SK-N-MC (cell line): ENCODE measurements at places on chromosomes 12 and 14.

DNA sequence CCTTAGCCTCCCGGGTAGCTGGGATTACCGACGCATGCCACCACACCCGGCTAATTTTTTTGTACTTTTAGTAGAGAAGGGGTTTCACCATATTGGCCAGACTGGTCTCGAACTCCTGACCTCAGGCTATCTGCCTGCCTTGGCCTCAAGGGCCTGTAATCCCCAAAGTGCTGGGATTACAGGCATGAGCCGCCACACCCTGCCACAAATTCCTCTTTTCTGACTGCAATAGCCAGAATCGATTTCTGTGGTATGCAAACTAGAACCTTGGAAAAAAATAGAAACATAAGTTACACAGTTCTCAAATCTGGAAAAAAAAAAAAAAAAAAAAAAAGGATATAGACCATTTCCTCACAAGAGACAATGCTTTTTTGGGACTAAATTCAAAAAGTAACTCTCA, 184.6 kb upstream of the EGLN3 start:
- no peak for DNase-seq

DNA sequence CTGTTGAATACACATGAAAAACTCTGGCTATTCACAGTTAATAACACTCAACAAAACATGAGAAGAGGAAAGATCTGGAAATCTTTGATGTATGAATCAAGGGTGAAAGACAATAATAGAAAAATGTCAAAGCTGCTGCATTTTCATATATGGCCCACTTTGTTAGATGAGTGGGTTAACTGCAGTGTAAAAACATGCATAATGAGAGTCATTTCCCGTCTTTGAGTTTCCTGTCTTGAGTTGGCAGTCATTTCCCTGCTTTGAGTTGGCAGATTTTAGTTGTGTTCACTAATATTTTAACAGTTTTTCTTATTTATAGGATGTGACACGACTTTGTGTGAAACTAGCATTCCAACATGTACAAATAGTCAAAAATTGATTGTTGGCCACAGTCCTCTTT, 87.9 kb upstream of the PTPRQ start:
- no peak for DNase-seq

DNA sequence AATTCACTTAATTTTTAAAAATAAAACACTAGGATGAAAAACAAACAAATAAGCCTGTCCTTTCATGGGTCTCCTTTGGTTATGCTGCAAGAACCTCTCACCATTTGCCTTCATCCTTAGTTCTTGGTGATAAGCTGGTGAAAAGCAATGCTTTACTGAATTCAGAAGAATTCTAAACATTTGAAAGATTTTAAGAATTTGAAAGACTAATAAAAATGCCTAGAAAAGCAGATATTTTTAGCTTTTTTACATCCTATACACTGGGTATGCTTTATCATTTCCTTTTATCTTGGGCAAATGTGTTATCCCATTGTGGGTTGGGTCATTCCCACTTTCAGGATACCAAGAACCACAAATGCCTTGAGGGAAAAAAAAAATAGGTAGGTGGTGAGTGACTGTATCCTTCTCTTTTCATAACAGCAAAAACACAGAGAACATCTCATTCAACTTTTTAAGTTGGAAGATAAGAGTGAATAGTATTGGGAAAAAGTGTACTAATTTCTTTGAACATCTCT, 197.1 kb upstream of the ABCD2 start:
- no peak for DNase-seq

GRCh38 chr14:76463105-76463504, 87.2 kb downstream of the ESRRB start:
- DNase-seq, result no peak

GRCh38 chr14:99357151-99357915, 85.3 kb upstream of the BCL11B start:
- DNase-seq, result no peak

GRCh38 chr12:123058481-123058880, 78.0 kb downstream of the ARL6IP4 start:
- DNase-seq, result no peak

- DNase-seq, result no peak
Observed at GRCh38 chr14:71716041-71716772, 216.0 kb upstream of the RGS6 start.

DNA sequence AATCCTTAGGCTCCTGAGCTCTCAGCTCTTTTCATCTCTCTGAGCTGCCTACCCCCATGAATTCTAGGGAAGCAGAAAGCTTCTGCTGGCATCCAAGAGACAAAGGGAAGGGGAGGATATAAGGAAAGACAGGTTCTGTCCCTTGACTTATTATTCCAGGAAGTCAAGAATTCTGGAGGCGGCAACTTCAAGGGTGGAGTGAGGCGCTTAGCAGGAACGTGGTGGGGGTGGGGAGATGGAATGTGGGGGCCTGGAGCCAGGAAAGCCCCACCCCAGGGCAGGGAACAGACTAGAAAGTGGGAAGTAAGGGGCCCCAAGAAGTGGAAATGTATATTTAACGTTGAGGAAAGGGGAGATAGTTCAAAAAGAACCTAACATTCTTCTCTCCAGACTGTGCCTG, 1.4 kb downstream of the CALCOCO1 start:
- DNase-seq, result no peak

- DNase-seq, result no peak
Observed at GRCh38 chr12:46107591-46107990, 117.2 kb upstream of the SCAF11 start.

DNA sequence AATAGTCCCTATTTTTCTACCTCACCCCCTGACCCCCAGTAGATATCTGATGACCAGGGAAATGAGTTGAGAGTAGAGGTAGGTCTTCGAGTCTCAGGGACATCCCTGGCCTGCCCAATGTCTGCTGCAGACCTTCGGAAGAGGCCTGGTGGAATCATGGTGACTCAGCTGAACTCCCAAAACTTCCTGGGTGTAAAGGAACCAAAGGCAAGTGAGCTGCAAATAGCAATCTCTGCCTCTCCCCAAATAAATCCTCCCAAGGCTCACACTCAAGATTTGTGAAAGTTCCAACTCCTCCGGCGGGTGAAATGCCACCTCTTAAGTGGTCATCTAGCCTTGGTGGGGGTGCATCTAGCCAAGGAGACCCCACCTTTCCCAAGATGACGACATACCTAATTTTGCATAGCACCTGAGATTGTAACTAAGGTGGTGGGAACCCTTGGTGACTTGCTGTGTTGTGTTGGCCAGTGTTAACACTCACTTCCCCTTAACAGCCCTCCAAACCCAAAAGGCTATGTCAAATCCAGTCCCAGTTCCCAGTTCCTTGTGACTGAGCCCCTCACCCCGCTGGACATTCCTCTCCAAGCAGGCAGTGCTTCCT, 6.3 kb downstream of the ZFP36L1 start:
- no peak for DNase-seq

DNA sequence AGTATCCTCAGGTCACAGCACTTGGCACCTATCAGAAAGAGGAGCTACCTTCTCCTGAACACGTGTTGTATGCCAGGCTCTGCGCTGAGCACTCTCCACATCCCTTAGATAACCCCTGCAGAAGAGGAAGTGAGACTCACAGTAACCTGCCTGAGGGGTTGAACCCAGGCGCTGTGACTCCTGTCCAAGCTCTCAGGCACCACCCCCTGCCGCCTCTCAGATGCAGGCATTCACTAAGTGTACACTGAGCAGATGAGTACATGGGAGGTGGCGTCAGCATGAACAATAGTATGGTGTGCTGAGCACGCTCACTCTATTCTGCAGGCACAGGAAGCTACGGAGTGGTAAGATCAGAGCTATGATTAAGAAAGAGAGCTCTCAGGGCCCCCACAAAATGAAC, 21.0 kb upstream of the RIC8B start:
- DNase-seq, result no peak

GRCh38 chr14:61116369-61116768, 135.3 kb downstream of the SLC38A6 start:
- DNase-seq, result no peak

GRCh38 chr12:5273709-5274108, 158.2 kb upstream of the NTF3 start:
- no peak for DNase-seq

GRCh38 chr12:54228471-54228870, 39.7 kb upstream of the SMUG1 start:
- no peak for DNase-seq

- DNase-seq, result no peak
Observed at GRCh38 chr12:111937429-111937828, 75.5 kb downstream of the TMEM116 start.

DNA sequence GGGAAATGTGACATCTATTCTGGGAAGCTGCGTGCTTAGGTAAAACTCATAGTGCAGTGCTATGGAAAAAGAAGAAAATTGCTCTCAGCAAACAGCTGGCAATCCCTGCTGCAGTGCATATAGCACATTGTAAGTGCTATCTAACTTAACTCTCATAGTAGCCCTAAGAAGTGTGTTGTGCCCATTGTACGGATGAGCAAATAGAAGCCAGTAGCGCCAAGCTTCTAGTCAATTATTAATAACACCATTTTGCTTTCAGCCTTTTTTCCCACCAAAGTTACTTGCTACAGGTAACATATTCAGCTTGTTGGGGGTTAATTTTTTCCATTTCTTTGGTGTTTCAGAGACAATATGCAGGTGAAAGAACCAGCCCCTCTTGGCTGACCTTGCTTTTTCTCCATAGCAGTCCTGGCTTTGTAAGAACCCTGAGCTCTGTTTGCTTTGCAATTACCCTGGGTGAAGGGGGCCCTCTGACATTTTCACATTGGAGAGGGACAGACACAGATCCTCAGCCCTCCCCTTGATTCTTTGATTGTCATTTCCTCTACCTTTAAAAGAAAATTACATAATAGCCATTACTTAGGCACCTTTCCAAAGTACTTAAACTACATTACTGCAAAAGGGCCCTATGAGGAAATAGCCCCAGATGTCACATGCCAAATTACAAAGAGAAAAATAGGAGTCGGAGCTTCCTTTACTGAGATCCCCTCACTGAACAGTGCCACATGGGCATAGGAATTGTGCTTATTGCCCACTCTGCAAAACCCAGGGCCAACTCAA, 576.2 kb upstream of the TBX3 start:
- no peak for DNase-seq

DNA sequence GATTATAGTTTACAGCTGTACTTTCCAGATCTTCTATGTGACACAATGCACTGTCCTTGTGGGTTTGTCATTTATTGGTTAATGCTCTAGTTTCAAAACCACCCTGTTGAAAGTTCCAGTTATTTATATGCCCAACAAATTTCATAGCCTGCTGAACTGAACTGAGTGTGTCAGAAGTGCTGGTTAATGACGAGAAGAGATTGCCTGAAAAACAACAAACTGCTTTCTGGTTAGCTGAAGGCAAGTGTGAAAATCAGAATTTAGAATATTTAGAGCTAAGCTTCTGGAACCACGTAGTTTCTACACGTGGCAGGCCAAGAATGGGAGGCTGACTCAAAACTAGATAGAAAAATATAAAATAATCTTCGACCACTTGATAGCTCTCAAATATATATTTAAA, 19.1 kb upstream of the RIN3 start:
- DNase-seq, result no peak

GRCh38 chr12:54749191-54749818, 101.1 kb upstream of the DCD start:
- DNase-seq, result peak; percentile 53

- no peak for DNase-seq
Observed at GRCh38 chr12:69007101-69007854, 74.3 kb upstream of the CPM start.

DNA sequence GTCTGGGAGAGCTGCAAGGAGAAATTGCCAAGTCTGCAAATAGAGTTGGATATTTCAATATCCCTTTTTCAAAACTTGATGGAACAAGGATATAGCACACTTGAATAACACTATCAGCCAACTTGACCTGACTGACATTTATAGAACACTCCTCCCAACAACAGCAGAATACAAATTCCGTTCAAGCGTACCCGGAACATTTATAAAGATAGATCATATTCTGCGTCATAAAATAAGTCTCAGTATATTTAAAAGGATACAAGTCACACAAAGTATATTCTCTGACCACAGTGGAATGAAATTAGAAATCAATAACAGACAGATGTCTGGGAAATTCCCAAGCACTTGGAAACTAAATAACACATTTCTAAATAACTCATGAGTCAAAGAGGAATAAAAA, 29.0 kb upstream of the MEG3 start:
- DNase-seq, result no peak

DNA sequence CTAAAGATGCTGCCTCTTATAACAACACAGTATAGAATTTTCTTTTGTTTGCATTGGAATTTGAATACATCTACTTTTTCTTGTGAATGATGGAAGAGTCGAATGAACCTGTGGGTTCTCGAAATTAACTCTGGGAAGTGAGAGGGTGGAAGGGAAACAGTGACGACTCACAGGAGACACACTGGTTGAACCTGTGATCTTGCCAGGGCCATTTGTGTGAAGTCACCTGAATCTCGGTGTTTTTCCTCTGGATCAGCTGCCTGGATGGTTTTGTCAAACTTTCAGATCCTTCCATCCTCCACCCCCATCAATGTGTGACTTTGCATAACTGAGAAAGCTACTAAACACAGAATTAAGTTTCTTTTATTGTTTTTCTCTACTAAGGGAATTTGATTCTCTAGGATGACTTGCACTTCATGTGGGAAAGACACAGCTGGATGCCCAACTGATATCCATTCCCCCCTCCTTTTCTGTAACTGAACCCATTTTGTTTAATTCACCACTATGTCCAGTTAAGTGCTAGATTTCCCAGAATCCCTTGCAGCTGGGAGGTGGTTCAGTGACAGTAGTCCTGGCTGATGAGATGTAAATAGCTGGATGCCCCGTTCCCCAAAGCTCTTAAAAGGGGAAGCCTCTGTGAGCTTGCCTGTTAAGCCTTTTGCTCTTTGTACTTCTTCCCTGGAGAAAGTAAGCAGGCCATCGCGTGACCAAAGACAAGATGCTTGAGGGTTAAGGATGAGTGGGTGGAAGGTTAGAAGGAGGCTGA, 6.3 kb downstream of the PPFIBP1 start:
- DNase-seq, result no peak

GRCh38 chr14:91153360-91153759, 39.5 kb downstream of the DGLUCY start:
- DNase-seq, result no peak

DNA sequence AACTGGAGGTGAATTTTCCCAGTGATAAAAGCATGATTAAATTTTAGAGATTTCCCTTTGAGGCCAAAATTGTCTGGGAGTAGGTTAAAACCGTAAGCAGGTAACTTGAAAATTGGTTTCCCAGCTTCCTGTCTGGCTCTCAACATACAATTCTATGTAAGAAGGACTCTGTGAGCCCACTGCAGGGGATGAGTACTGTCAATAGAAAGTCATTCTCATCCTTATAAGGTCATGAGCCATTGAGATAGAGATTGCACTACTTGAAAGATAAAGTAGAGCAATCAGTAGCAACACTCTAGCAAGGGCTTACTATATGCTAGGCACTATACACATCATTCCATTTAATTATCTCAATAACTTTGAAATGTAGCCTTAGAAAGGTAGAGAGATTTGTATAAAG, 225.6 kb upstream of the HMGA2 start:
- no peak for DNase-seq
